NCI-H1092 (cell line): ENCODE measurements at places on chromosomes 16 and 17.

DNA sequence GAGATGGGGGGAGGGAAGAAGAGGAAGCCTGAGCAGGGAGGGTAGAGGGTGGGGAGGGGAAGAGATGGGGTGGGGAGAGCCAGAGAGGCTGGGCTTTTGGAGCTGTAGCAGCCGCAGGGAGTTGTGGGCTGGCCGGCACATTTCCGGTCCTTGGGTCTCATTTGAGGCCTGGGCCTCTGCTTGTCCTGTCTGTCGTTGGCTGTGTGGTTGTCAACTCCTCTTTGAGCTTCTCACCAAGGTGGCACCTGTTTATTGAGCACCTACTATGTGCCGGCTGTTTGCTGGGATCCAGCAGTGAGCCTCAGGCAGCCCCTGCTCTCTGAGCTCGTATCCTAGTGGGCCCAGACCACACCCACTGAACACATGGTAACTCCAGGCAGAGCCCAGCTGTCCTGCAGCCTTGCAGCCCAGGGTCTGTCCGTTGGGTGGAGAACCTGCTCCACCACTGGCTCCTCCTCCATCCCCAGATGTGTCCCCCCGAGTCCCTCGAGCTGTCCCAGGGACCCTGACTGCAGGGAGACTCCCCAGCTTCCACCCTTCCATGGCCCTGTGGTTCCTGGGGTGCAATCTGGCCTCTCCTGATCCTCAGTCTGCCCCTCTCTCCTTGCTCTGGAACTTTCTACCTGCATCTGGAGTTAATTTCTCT, 164.9 kb downstream of the IRF8 start:
- no peak for DNase-seq

GRCh38 chr17:72128039-72128438, 7.2 kb downstream of the SOX9 start:
- DNase-seq = no peak

DNA sequence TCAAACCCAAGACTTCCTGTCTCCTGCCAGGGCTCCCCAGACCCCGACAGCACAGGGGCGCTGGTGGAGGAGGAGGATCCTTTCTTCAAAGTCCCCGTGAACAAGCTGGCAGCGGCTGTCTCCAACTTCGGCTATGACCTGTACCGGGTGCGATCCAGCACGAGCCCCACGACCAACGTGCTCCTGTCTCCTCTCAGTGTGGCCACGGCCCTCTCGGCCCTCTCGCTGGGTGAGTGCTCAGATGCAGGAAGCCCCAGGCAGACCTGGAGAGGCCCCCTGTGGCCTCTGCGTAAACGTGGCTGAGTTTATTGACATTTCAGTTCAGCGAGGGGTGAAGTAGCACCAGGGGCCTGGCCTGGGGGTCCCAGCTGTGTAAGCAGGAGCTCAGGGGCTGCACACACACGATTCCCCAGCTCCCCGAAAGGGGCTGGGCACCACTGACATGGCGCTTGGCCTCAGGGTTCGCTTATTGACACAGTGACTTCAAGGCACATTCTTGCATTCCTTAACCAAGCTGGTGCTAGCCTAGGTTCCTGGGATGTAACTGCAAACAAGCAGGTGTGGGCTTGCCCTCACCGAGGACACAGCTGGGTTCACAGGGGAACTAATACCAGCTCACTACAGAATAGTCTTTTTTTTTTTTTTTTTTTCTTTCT, 8.1 kb downstream of the SERPINF1 start:
- no peak for DNase-seq

- DNase-seq = no peak
These were observed 78.5 kb downstream of the MRC2 start for GRCh38 chr17:62705778-62706597.

DNA sequence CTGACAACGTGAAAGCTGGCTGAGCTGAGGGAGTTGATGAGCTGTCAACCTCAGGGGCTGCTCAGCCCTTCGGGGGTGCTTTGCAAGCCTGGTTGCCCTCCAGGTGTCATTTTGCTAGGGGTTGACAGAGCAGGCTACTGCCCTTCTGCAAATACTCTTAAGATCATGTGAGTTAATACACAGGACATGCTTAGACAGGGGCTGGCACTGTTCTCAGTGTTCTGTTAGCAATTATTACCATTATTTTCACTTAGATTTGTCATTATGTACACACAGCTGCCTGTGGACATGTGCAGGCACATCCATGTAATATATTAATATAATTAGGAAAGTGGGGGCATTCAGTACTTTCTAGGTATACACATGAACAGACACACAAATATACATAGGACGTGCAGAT, 554.3 kb upstream of the HSBP1 start:
- DNase-seq = no peak

DNA sequence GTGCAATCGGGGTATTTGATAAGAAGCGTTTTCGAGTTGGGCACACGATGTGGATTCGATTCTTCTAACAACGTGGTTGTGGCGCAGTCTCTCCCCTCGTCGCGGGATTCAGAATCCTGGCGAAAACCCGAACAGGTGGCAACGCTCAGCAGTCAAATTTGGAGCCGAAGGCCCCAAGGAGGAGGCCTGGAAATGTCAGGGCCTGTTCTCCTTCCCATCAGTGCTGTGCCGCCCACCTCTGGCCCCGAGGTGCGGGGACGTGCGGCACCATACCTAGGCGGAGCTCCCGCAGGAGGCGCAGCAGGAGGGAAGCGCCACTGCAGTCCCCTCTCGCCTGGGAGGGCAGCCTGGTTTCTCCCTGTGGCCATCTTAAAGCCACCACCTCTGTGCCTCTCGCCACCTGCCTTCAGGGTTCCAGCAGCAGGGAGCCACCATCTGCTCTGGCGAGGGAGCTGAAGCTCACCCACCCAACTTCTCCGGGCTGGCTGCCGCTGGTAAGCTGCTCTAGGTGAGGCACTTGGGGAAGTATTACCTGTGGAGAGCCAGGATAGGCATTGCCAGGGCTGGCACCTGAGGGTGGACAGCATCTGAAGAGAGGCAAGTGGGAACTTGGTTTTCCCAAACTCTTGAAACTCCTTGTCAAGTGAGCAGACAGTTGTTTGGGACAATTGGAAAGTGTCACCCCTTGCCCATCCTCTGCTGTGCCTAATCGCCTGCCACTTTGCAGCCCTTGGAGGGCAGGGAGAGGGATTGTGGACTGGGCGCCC, 2.6 kb upstream of the AATF start:
- no peak for DNase-seq

DNA sequence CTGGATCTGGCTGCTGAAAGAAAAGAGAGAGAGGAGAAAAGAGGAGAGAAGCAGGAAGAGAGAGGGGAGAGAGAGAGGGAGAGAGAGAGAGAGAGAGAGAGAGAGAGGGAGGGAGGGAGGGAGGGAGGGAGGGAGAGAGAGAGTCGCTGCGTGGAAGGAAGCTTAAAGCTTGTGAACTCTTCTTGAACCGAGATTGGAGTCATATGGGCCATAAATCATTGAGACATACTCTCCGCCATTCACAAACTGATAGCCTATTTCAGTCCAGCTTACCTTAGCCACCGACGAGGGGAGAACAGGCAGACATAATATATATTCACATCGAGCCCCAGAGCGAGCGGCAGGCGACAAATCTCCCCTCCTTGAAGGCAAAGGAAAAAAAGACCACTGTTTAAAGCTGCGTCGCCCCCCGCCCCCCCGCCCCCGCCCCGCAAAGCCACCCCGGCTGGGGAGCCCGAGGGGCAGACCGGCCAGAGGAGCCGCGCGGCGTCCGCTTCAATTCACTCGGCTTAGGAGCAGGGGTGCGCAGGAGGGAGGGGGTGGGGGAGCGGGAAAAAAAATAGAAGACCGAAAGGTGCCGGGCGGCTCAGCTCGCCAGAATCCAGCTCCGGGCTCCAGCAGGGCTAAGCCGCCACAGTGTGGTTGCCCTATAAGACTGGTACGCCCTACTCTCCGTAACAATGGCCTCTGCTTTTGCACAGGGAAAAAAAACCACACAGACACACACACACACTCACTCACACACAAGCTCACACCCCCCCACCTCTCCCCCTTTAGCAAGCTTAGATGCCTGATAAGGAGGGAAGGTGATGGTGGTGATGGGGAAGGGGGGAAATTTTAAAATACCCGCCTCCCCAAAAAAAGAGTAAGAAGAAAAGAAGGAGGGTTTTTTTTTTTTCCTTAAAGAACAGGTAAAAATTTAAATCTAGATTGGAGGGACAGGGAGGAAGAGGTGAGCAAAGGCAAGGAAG, 10.6 kb upstream of the HOXB2 start:
- DNase-seq = peak; percentile 92

- DNase-seq = no peak
These were observed 16.3 kb downstream of the IRF8 start for GRCh38 chr16:85915125-85915845.

DNA sequence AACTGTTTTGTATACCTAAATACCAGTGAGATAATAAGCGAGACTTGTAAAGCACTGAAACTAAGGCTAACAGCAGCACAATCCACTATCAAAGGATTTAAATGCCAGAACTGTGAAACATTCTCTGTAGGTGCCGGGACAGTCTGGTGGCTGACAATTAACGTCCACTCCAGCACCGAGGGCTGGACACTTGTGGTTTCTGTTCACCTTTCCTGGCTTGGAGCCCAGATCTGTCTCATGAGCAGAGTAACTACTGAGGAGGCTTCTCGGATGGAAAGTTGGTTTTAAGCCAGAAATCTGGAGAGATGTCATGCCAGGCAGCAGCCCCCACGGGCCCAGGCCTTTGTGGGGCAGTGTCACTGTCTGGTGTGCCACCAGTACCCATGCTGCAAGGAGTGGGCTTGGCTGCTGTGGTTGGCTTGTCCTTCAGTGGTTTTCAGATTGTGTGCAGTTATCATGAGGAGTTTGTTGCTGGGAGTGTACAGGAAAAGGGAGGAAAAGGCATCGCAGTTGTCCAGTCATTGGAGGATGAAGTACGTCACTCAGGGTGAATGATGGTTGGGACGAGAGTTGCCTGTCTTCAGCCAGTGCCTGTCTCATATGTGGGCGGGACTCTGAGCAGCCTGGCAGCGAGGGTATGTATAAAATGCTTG, 35.5 kb downstream of the UBN1 start:
- DNase-seq = no peak

GRCh38 chr16:1012722-1013592, 31.4 kb downstream of the SOX8 start:
- DNase-seq = no peak

- DNase-seq = no peak
These were observed 16.8 kb downstream of the TMEM100 start for GRCh38 chr17:55705847-55706246.

DNA sequence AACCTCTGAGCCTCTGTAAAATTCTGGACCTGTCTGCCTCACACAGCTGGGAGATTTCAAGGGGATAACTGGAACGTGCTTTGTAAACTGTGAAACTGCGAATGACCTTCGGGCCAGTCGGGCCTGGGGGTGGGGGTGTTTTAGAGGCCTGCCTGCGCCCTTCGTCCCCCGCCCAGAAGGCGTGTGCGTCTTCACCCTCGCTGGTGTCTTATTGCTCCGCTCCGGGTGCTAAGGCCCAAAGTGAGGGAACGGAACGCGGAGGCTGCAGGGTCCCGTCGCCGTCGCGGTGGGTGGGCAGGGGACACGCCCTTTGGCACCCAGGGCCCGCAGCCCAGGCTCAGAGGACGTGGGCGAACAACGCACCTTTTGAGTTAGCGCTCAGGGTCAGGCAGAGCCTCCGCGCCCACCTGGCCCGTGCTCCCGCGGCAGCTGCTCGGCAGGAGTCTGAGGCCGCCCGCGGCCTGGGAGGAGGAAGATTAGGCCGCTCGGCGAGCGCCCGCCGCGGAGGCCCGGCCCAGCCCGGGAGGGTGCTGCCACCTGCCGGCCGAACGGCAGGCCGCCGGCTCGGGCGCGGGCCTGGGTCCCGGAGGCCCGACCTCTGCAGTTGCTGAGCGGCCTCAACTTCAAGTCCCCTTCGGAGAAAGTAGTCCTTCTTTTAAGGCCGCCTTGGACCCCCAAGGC, 29.7 kb downstream of the DCAKD start:
- no peak for DNase-seq

GRCh38 chr17:35537601-35538141, at the start of gene SLFN12L:
Gene SLFN12L (minus strand): TSS chr17:35537678. CDS start chr17:35522364, 15,314 bp downstream.
- no peak for DNase-seq

GRCh38 chr17:27846042-27846655, 45.8 kb upstream of the NOS2 start:
- DNase-seq = no peak

- no peak for DNase-seq
These were observed 22.7 kb downstream of the RNF43 start for GRCh38 chr17:58394534-58395223.

- DNase-seq = no peak
These were observed 42.6 kb upstream of the ZNF469 start for GRCh38 chr16:88339930-88340754.

DNA sequence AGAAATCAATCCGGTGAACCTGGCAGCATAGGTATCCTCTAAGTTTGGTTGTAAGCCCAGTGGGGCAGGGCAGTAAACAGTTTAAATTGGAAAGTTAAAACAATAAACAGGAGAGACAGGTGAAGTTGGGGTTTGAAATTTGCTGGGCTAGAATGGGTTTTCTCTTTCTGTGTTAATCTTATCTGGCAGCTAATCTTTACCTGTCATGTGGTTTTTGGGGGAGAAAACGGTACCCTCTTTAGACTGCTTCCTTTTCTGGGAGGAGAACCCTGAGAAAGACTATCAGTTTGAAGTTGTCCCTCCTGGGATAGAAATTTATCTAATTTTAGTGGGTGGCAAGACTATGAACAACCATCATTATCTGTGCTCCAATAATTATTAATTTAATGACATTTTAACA, 24.0 kb downstream of the CDH13 start:
- DNase-seq = no peak

DNA sequence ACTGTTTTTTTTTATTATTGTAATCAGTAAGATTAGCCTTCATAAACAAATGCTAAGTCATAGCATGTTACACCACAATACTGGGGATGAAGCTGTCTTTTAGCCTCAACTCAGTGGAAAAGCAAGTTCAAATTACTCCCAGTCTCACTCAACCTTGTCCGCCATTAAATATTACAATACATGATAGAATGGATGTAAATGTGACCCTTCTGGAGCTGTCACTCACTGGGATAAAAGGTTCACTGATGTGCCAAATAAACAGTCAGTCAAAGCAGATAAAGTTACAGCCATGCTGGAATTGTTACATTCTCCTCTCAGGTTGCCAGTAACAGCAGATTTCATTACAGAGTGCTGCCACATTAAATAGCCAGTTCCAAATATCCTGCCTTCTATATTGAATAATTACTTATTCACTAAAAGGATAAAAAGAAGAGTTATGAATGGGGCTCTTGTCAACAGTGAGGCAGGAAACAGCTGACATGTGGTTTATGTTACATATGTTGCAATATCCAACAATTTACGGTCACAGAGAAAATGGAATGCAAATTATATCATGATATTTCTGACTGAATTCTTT, 53.4 kb downstream of the BRIP1 start:
- DNase-seq = peak; percentile 3
